ENCODE measurements at places on chromosomes 4 and X.

DNA sequence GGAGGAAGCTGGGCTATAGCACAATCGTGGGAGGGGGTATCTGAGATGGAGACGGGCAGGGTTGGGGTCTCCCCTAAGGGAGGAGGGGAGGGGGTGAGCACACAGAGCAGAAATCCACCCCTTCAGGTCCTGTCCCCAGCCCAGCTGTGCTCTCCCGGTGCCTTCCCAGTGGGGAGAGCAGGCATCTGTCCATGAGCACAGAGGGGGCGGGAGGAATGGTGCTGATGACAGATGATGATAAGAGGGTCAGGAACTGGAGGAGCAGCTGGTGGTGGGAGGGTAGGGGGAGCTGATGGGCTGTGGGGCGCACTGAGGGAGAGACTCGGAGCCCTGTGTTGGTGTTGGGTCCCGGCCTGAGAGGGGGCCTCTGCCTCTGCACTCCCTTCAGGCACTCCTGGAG, 8.6 kb downstream of the ATP2B3 start:
- H3K27ac ChIP-seq: no peak overlapping the region
- DNase-seq: no peak
- H3K4me3 ChIP-seq: no peak overlapping the region
- no peaks in the 10 kb centered on the region for H3K36me3 ChIP-seq
- H3K4me1 ChIP-seq: no peaks in the 10 kb centered on the region

DNA sequence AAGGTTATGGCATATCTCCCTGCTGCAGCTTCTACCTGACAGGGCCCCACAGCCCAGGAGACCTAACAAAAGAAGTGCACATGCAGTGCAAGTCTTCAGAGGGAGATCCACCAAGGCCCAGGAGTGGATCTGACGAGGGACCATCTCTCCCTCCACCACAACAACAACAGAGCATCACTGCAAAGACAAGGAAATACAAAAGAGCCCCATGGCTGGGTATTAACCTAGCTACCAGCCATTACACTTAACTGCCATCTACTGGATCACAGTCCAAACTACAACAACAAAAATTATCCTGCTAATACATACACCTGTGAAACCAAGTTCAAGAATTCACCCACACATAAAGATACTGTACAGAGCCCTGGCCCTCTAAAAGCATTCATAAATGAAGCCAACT, 280.2 kb upstream of the SLC7A11 start:
- no peaks in the 10 kb centered on the region for H3K4me1 ChIP-seq
- no peak overlapping the region for H3K27ac ChIP-seq
- no peaks in the 10 kb centered on the region for H3K27me3 ChIP-seq
- no peaks in the 10 kb centered on the region for H3K36me3 ChIP-seq
- H3K4me3 ChIP-seq: no peak overlapping the region

- no peaks in the 10 kb centered on the region for H3K27me3 ChIP-seq
- H3K4me3 ChIP-seq: no peak overlapping the region
- no peaks in the 10 kb centered on the region for H3K36me3 ChIP-seq
These were observed 92.7 kb downstream of the STK32B start for GRCh38 chr4:5143940-5144339.

DNA sequence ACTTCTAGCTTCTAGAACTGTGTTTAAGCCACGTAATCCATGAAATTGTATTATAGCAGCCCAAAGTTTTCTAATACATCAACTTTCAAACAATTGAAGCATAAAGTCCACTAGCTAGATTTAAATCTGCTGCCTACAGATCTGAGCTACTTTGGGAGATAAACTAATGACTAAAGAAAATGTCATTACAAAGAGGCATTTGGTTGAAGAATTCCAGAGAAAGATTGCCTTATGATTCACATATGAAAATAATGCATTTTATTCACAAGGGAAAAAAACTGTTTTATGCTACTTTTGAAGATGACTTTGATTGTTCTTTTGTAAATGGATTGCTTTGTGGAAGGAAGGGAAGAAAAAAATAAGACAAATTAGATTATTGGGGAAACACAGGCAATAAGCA, 124.1 kb upstream of the SLIT2 start:
- H3K27ac ChIP-seq: no peak overlapping the region
- H3K4me3 ChIP-seq: no peak overlapping the region
- H3K27me3 ChIP-seq: no peaks in the 10 kb centered on the region

Measured in tibial nerve (tissue), 4 donors.